ENCODE measurements at places on chromosomes 16 and 17.

- no peak for DNase-seq
Observed at GRCh38 chr17:27762527-27763305, 37.6 kb downstream of the NOS2 start.

- DNase-seq: no peak
Observed at GRCh38 chr17:14427900-14428647, 127.2 kb downstream of the HS3ST3B1 start.

GRCh38 chr16:60731329-60732050 lies 1304.7 kb downstream of the CDH8 start:
- DNase-seq: no peak

DNA sequence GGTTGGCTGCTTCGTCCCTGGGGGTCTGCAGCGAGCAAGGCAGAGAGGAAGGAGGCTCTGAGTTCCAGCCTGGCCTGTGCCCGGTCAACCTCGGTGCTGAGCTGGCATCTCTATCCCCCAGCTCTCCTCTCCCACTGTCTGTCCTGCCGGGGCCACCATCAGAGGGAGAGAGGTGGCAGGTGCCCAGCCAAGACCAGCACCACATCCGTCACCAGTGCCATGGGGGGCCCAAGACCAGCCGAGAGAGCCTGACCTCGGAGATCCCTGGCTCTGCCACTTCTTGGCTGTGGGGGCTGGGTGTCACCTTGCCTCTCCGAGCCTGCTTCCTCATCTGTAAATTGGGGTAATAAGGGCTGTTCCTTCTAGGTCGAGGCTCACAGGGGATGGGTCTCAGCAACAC lies 560 bp upstream of the P2RX1 start:
- DNase-seq: no peak

GRCh38 chr17:51611585-51611984 lies 351.2 kb downstream of the UTP18 start:
- DNase-seq: no peak

GRCh38 chr16:89113661-89114060 lies 20.0 kb downstream of the ACSF3 start:
- DNase-seq: no peak

DNA sequence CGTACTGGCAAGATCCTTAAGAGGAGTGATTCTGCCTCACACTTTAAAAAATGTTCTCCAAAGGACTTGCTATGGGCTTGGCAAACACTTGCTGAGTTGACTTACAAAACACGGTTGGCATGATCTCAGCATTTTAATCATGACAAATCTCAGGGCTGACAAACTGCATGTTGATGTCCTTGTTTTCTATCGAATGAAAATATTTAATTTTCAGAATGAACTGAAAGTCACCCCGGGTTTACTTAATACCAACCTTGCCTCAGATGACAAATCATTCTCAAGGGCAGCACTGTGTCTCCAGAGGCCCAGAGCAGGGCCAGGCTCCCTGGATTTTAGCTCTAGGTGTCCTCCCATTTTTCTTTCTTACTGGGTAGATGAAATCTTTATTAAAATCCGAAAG lies 229.1 kb upstream of the ZFHX3 start:
- no peak for DNase-seq

DNA sequence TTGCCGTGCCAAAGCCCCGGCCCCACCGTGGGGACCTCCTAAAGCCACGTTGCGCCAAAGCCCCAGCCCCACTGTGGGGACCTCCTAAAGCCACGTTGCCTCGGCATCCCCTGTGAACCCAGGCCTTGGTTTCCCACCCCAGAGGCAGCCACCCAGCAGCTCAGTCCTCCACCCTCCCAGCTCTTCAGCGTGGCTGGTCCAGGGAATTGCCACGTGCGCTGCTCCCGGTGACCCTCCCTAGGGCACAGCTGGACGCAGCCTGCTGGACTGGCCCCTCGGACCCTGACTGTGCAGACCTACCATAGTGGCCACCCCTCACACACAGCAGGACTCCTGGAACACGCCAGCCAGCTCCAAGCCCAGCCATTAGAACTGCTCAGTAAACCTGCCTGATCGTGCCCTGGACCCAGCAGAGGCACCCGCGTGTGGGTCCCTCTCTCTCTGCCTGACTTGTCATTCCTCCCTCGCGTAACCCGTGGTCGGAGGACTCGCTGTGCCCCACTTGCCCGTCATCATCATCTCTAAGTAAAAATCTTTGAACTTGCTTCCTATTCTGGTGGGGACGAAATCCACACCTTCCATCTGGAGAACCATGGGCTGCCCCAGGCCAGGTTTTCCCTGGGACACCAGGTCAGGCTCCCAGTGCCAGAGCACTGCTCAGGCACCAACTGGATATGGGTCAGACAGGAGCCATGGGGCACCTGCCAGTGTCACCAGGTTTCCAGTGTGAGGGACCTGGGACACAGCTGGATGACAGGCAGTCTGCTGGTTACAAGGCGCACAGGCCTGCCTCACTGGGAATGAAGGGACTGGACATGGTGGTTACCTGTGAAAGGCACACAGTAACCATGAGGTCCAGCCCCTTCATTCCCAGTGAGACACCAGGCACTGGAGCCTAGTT lies 5.6 kb downstream of the CIAO3 start:
- DNase-seq: no peak

- no peak for DNase-seq
Observed at GRCh38 chr17:27529230-27529796, 73.1 kb downstream of the KSR1 start.

DNA sequence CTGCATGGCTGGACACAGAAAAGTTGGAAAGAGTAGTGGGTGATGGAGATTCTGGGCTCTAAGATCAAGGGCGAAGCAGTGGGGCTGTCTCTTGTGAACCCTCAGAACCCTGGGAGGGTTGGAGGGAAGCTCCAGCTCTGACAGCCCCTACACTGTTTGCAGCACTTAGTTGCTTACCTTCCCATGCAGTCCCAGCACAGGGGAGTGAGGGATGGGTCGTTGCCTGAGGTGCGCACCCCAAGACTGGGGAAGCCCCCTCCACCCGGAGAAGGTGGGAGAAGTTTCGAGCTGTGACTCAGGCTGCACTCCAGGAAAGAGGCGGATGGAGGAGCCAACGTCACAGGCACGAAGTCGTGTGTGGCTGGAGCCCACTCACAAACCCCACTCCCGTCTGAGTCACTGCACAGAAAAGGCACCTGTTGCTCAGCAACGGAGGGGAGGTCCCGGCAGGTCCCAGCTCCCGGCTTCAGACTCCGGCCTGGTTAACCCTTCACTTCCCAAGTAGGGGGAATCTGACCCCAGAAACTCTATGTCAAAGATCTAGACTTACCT lies 60.1 kb downstream of the AIPL1 start:
- no peak for DNase-seq

GRCh38 chr17:42809250-42809649 lies 10.6 kb downstream of the CNTD1 start:
- DNase-seq: no peak

GRCh38 chr17:40558890-40559563 lies 6.2 kb downstream of the CCR7 start:
- no peak for DNase-seq

- no peak for DNase-seq
Observed at GRCh38 chr17:27489045-27489715, 32.9 kb downstream of the KSR1 start.
